ENCODE measurements at places on chromosomes 13 and 19.

GRCh38 chr13:104289400-104289799 lies 1223.2 kb upstream of the SLC10A2 start:
- DNase-seq: no peak

- DNase-seq: no peak
Observed at GRCh38 chr19:4376671-4376990, 23.7 kb downstream of the SH3GL1 start.

- no peak for DNase-seq
Observed at GRCh38 chr13:64531400-64531799, 2698.7 kb downstream of the PCDH9 start.

- no peak for DNase-seq
Observed at GRCh38 chr13:67303661-67304333, 73.7 kb upstream of the PCDH9 start.

DNA sequence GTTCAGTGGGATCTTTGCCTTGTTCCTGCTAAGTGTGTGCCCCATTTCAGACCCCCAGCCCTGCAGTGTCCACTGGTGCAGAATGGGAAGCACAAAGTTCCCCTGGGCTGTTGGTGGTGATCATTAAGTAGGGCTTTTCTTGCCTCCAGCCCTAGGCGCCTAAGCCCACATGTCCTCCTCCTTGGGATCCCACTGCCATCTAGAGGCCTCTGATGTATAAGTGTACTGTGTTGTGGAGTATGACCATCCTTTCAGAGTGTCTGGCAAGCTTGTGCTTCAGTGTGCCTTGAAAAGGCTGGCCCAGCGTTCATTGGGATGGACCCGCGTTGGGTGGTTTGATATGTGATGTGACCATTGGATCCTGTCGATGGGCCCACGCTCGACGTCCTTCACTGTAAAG lies 71.2 kb downstream of the WASF3 start:
- DNase-seq: no peak

GRCh38 chr19:16325161-16325527 lies 518 bp downstream of the KLF2 start:
- DNase-seq: no peak

DNA sequence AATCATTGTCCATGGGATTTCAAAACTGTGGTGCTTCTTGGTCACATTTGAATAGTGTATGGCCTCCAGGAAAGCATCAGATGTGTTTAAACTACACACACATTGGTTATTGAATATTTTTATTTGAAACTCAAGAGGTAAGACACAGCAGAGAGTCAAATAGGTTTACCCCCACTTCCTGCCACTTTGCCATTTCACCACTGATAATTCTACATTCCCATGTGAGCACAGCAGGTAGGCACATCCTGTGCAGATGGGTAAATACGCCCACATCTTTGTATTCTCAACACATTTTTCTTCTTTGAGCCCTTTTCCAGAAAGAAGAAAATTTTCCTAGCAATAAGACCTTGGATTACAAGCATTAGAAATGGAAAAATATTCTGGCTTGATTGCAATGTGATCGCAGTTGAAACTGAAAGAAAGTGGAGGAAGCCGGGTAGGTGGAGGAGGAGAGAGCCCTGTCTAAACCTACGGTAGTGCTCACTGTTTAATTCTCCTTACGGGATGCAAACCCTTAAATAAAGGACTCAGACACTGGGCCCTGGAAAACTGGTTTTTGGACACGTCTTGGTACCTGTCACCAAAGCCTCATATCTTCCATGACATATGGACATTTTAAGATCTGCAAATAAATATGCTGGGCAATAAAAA lies 167.7 kb downstream of the COG6 start:
- DNase-seq: no peak

- DNase-seq: no peak
Observed at GRCh38 chr13:109243311-109243951, 543.0 kb downstream of the IRS2 start.

DNA sequence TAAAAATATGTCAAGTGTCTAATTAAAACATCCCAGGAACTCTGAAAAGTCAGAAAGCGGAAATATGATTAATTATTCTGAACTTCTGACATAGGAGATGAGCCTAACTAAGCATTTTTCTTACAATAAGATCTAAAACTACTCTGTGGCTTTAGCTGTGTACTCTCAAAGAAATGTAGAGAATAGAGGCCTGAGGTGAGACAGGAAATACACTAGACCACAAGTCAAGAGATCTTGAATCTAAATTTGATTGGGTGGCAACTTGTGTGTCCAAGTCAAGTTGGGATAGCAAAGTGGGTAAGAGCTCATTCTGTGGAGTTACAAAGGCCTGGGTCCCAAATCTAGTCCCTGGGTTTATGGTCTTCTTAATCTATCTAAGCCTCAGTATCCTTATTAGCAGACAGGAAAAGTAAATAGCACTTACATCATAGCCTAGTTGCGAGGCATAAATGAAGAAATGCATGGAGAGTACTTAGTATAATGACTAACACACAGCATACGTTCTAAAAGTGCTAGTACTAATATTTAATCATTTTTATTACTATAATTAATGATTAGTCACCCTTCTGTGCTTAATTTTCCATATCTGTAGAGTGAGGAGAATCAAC lies 9.4 kb upstream of the LRRC63 start:
- peak; percentile 42 for DNase-seq

- DNase-seq: peak; percentile 28
Observed at GRCh38 chr13:46687810-46688209, 109.2 kb downstream of the ESD start.

GRCh38 chr13:21583478-21583877 lies 20.5 kb downstream of the MICU2 start:
- no peak for DNase-seq

- DNase-seq: no peak
Observed at GRCh38 chr13:84563611-84564010, 681.3 kb upstream of the SLITRK1 start.

GRCh38 chr13:40313269-40314200 lies 352.9 kb downstream of the FOXO1 start:
- no peak for DNase-seq

GRCh38 chr19:19749908-19750841 lies 17.3 kb upstream of the ZNF14 start:
- no peak for DNase-seq

GRCh38 chr19:41304706-41305483 lies 5.1 kb upstream of the CCDC97 start:
- no peak for DNase-seq

GRCh38 chr13:43407023-43407581 lies 379.7 kb downstream of the ENOX1 start:
- no peak for DNase-seq

DNA sequence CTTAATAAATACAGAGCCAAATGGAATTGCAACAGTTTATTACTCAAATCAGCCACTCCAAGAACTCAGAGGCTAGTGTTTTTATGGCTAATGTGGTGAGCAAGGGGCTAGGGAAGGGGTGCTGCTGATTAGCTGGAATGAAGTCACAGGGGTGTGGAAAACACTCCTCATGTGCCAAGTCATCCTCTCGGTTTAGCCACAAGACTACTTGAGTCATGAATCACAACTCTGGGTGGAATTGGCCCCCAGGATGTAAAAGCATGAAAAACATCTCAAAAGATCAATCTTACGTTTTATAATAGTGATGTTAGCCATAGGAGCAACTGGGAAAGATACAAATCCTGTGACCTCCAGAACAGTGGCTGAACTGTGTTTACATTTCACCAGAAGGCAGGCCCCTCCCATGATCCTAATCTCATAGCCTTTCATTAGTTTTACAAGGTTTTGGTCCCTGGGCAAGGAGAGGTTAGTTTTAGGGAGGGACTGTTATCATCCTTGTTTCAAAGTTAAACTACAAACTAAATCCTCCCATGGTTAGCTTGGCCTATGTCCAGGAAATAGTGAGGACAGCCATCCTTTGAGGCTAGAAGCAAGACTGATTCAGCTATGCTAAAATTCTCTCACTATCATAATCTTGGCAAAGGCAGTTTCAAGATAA lies 2020.1 kb upstream of the PCDH20 start:
- DNase-seq: no peak

DNA sequence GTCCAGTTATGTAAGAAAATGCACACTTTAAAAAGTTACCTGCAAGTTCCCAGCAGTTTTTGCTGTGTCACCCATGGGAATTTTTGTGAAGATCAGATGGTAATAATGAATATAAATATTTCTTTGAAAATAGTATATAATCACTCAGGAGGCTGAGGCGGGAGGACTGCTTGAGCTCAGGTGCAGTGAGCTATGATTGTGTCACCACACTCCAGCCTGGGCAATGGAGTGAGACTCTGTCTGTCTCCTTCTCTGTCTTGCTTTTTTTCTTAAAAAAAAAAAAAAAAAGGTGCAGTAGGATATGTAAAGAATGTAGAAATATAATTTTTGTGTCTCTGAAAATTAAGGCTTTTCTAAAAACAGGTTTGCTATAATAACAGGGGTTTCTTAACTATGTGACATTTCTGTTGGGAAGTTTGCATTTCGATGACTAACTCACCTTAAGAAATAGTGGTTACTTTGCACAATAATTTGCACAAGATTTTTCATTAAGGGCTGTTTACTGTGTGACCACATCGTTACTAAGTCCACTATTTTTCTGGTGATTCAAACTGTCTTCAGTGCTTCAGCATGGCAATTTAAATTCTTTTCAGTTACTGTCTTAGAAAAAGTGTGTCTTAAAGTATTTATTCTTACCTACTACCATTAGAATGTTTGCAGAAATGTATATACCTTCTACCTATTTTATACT lies 37.3 kb downstream of the DNAJC3 start:
- DNase-seq: no peak

- no peak for DNase-seq
Observed at GRCh38 chr13:94664889-94665288, 47.5 kb downstream of the SOX21 start.

DNA sequence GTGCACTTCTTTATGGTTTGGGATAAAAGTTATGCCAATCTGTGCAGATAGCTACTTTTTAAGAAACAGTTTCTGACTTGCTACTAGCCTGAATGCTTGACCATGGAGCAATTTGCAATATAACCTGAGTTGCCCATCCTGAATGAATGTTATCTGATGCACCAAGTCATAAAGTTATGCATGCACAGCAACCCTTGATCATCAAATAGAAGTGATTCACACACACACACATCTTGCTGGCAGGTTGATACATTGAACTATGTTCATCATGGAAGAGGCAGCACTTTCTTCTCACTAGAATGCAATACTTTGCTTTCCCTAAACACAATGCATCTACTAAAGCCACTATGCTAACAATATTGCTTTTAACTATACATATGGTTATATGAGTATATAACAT lies 311.5 kb downstream of the RFC3 start:
- no peak for DNase-seq

- peak; percentile 66 for DNase-seq
Observed at GRCh38 chr13:46173656-46174055, 8.3 kb downstream of the LCP1 start.

GRCh38 chr13:94666065-94666464 lies 46.3 kb downstream of the SOX21 start:
- DNase-seq: no peak

DNA sequence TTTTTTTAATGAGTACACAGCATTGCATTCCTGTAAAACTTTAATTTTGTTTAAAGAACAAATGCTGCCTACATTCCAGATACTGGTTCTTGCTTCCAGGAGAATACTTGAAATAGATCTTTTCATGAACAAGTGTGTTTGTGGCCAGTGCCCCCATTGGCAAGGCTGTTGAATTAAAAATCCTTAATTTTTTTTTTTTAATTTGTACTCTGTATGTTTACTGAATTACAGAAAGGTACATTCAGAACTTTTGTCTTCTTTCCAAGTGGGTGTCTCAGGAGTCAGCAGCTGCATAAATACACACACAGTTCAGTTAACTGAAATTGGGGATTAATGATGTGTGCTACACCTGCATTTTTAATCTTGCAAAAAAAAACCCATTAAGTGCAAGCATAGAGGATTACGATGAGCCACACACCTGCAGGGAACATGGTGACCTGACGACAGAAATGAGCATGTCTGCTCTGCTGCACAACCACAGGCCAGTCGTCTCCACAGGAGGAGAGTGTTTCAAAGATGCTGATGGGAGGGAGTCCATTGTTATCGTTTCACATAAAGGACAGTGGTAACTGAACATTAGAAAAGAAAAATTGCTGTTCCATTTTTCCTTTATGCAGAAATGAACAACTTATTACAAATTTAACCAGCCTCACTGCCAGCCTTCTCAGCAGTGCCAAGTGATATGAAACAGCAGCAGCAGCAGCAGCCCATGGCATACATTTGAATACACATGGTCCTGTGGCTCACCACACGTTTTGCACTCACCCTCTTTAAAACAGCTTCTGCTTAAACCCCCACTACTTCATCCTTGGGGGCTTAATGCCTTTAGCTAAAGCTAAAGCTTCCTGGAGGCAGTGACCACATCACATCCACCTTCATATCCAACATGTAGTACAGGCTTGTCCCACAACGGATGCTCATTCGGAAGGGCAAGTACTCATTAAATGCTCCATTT lies 72.3 kb upstream of the RFC3 start:
- DNase-seq: no peak

- DNase-seq: no peak
Observed at GRCh38 chr13:99911069-99911964, 60.2 kb downstream of the ZIC5 start.

- DNase-seq: no peak
Observed at GRCh38 chr19:31329819-31330218, 19.4 kb downstream of the TSHZ3 start.

GRCh38 chr19:55651236-55651635 lies 3.2 kb downstream of the CCDC106 start:
- no peak for DNase-seq

GRCh38 chr19:49210108-49210900 lies 52.7 kb downstream of the TRPM4 start:
- peak; percentile 9 for DNase-seq

DNA sequence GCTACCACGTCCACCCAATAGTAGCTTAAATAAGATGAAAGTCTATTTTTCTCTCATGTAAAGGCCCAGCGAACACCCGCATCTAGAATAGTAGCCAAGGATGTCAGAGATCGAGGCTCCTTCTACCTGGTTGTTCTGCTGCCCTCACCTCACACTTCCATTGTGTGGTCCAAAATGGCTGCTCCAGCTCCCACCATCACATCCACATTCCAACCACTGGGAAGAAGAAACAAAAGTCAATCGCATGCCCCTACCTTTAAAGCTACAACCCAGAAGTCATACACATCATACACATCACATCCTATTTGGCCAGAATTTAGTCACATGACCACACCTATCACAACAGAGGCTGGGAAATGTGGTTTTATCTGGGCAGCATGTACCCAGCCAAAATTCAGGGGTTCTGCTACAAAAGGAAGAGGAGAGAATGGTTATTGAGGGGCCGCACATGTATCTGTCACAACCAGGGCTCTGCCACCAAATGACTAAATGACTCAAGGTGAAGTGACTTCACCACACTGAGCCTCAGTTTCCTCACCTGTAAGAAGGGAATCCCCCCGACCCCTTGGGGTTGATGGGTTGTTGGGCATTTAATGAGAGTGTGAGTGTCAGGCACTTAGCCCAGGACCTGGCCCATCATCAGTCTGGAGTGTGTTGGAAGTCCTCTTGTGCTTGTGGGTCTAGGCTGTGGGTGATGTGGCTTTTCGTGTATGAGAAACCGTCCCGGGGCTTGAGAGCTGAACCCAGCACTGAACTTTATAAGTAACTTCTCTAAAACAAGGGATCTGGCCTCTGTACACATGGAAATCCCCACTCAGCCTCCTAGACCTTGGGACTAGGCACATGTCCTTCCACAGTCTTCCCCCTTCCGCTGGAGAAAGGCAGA lies 10.2 kb upstream of the CBLC start:
- DNase-seq: no peak

Data from activated CD4-positive, alpha-beta T cell treated with anti-CD3 and anti-CD28 coated beads, Interleukin-2, Interleukin-4, amounts not matched to agents 100 ng/mL and 50 ng/mL, durations not matched to agents 16 hours and 8 hours (primary cell).